Ecto neural progenitor cell (in vitro differentiated cells): ENCODE measurements at places on chromosomes 12 and 14.

GRCh38 chr14:51554339-51554920 is 97.3 kb upstream of the FRMD6 start:
- no peak for DNase-seq

- no peak for DNase-seq
These were observed 105.7 kb downstream of the CRADD start for GRCh38 chr12:93782853-93783252.

GRCh38 chr14:53144244-53144643 is 8.9 kb downstream of the DDHD1 start:
- no peak for DNase-seq

DNA sequence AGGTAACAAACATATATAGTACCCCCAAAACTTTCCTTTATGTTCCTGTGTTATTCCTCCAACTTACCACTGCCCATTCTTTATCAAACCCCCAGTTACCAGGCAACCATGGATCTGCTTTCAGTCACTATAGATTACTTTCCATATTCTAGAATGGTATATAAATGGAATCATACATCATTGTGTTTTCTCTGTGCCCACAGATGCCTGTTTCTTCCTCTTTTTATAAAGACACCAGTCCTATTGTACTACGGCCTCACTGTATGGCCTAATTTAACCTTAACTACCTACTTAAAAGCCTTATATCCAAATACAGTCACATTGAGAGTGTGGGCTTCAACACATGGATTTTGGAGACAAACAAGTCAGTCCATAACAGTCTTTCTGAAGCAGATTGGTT is 2.6 kb downstream of the TAS2R14 start:
- no peak for DNase-seq

DNA sequence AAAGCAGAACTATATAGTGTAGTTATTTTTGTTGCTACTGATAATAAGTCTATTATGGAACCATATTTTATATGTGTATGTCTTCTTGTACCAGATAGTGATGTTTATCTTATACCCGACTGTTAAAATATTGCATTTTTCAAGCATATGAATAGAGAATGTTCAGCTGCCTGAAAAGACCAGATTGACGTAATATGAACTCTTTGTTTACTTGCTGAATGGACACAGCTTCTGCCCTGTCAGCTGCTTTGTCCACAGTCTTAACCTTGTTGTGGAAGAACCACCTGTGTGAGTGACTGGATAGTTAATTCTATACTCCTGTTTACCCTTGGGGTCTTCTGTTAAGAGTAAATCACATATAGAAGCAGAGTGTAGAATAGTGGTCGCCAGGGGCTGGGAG is 109.3 kb downstream of the LGR5 start:
- no peak for DNase-seq

DNA sequence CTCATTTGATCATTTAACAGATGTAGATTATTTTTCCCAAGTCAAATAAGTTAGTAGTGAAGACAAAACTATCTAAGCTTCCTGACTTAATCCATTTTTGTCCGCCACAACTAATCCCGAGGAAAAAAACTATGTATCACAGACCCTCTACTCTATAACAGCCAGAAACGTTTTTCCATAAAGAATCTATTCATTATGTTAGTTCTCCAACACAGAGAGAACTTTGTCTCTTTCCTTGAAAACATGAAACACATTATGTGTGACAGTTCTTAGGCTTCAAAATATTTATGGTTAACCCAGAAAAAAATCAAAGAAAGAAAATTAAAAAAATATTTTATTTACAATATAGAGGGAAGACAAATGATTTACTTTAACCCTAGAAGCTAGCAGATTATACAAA is 100.1 kb downstream of the PLEKHG7 start:
- no peak for DNase-seq

GRCh38 chr12:12032260-12032791 is 38.4 kb upstream of the BCL2L14 start:
- no peak for DNase-seq
